ENCODE measurements at places on chromosomes 3 and 15. TPM values are rescaled to one million over a fixed set of nuclear protein-coding genes. Genes with fewer than 3 reads are reported as not detected.

GRCh38 chr3:129211345-129211744 lies 27.6 kb upstream of the CNBP start:
- no peak overlapping the region for H3K27ac ChIP-seq
- H3K4me3 ChIP-seq, result no peak overlapping the region
- H3K4me1 ChIP-seq, result no peaks in the 10 kb centered on the region
- H3K36me3 ChIP-seq, result no peaks in the 10 kb centered on the region

DNA sequence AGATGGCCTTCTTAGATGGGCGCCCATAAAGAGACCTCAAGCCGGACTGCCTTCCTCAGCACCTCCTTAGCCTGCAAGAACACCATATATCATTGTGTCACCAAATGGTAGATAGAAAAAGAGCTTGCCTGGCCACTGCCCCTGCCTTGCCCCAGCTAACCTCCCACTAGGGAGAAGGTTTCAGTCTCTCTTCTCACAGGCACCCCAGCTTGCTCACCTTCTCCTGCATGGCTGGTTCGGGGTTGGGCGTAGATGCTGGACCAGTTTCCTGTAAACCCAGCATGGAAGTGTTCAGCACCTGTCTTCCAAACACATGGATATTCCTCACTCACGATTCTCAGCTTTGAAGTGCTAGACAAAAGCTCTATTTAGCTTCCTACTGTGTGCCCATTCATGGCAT lies 3.3 kb upstream of the SLC22A14 start:
- H3K27me3 ChIP-seq, result no peaks in the 10 kb centered on the region
- DNase-seq, result no peak
- no peak overlapping the region for H3K4me3 ChIP-seq
- no peaks in the 10 kb centered on the region for H3K4me1 ChIP-seq
- H3K36me3 ChIP-seq, result no peaks in the 10 kb centered on the region

DNA sequence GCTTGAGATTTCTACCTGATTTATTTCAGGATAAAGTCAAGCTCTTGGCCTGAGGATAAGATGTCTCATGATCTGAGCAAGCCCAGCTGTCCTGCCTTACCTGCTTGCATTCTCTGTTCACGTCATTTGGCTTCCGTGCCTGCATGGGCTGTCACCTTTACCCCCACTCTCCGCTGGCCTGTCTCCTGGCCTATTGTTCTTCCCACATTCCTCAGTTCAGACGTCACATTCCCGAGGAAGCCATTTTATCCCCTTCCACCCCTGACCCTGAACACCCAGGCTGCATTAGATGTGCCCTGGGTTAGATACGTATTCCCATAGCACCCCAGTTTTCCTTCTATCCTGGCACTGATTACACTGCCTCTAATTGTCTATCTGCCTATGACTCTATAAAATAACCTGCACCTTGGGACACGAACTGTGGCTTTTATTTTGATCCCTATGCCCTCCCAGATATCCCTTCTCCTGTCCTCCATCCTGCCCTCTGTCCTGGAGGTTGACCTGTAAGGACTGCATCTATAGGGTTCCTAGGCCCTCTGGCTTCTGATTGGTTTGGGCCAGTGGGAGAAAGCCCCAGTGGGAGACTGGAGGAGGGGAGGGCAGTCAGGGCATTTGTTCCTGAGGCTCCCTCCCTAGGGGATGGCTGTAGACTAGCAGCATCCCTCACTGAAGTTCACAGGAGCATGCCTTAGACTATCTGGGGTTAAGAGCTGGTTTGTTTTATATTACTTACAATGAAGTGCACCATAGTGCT lies 19.2 kb upstream of the UBE2Q2 start:
- no peak overlapping the region for H3K27ac ChIP-seq
- peaks cover 10% of the 10 kb centered on the region for H3K4me1 ChIP-seq
- peaks cover 9% of the 10 kb centered on the region for H3K27me3 ChIP-seq

DNA sequence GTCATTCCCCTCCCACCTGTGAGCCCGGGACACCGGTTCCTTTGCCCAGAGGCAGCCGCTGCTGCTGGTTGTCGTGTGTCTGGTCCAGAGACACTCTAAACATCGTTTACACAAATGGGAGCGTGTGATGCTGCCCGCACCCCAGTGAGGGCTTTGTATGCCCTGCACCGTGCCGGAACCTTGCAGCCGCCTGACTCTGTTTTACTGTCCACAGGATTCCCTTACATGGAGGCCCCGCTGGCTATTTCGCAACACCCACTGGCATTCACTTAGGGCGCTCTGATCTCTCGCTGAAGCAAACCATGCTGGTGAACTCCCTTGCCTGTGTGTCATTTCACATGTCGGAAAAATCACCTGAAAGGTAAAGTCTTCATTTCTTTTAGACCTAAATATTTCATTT lies 100.8 kb upstream of the SLC6A6 start:
- no peak overlapping the region for H3K27ac ChIP-seq
- H3K27me3 ChIP-seq, result peaks cover 15% of the 10 kb centered on the region
- peaks cover 18% of the 10 kb centered on the region for H3K4me1 ChIP-seq
- H3K36me3 ChIP-seq, result no peaks in the 10 kb centered on the region

DNA sequence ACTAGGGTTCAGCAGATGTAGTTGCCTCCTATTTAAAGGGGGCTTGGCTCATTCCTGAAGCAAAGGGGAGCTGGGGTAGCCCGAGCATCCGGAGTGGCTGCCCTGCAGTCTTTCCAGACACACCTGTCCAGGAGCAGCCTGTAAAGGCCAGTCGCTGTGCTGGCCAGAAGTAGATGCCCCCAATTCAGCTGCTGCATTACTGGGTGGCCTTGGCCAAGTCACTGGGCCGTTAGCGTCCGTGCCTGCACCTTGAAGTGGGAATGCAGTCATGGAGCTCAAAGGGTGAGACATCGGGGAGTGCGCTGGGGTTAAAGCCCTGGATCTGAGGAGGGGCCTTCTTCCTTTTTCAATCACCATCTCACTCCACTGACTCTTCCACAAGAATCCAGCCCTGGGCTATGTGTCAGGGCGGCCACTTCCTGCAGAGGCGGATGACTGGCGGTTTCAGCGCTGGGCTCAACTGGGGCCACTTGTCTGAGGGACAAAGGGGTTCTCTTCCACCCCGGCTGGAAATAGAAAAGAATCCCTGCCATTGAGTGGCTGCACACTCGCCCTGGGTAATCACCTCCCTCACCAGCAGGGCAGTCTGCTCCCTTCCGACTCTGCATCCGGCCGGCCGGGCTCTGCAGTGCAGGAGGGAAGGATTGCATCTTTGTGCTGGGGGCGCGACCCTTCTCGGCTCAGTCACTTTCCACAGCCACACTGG lies 11.8 kb downstream of the ALDH1A3 start:
- no peaks in the 10 kb centered on the region for H3K4me1 ChIP-seq
- H3K27me3 ChIP-seq, result peaks cover 39% of the 10 kb centered on the region
- H3K27ac ChIP-seq, result no peak overlapping the region
- no peaks in the 10 kb centered on the region for H3K36me3 ChIP-seq
- no peak overlapping the region for H3K4me3 ChIP-seq

- DNase-seq, result peak; percentile 57
- H3K27ac ChIP-seq, result no peak overlapping the region
- no peaks in the 10 kb centered on the region for H3K36me3 ChIP-seq
- no peak overlapping the region for H3K4me3 ChIP-seq
- H3K4me1 ChIP-seq, result peaks cover 7% of the 10 kb centered on the region
- H3K27me3 ChIP-seq, result peaks cover 27% of the 10 kb centered on the region
Observed at GRCh38 chr15:77966540-77967234, 110.8 kb downstream of the TBC1D2B start.

DNA sequence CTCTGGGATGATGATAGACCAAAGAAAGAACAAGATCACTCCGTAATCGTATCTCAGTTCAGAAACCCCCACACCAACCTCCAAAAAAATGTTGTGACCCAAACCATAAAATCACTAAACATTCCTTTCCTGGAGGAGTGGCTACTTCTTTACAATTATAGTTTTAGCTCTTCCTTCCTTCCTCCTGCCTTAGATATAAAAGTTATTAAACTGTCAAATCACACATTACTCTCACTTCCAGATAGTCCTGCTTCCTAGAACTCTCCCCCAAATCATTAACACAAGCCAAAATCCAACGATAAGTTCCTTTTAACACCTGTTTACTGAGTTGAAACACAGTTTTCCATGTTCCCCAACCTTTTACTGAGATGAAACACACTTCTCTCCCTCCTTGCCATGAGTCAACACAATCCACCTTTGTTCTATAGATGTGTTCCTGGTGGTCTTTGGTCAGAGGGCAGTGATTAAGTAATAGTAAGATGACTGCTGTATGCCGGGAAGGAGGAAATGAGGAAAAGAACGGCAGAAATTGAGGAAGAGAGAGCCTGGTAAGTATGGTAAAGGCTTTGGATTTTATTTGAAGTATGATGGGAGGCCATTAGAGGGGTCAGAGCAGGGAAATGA lies 8.3 kb upstream of the CRYGS start:
- DNase-seq, result no peak
- H3K4me3 ChIP-seq, result no peak overlapping the region
- no peaks in the 10 kb centered on the region for H3K4me1 ChIP-seq
- H3K27ac ChIP-seq, result no peak overlapping the region
- H3K27me3 ChIP-seq, result no peaks in the 10 kb centered on the region

- peak overlapping the region; percentile 76 for H3K27ac ChIP-seq
- peaks cover 47% of the 10 kb centered on the region for H3K4me1 ChIP-seq
- H3K4me3 ChIP-seq, result no peak overlapping the region
- H3K27me3 ChIP-seq, result no peaks in the 10 kb centered on the region
- H3K36me3 ChIP-seq, result peaks cover 15% of the 10 kb centered on the region
Observed at GRCh38 chr3:106172101-106172500, 303.3 kb upstream of the CBLB start.

GRCh38 chr3:9247361-9247940 lies 2.0 kb downstream of the SRGAP3 start:
- peaks cover 32% of the 10 kb centered on the region for H3K4me1 ChIP-seq
- H3K4me3 ChIP-seq, result peak overlapping the region; percentile 77
- DNase-seq, result no peak
- H3K27ac ChIP-seq, result no peak overlapping the region
- H3K36me3 ChIP-seq, result no peaks in the 10 kb centered on the region

GRCh38 chr3:184716622-184717398 lies 4.9 kb upstream of the MAGEF1 start:
- no peak overlapping the region for H3K4me3 ChIP-seq
- no peaks in the 10 kb centered on the region for H3K36me3 ChIP-seq
- H3K4me1 ChIP-seq, result peaks cover 10% of the 10 kb centered on the region
- peaks cover 26% of the 10 kb centered on the region for H3K27me3 ChIP-seq
- DNase-seq, result no peak
- no peak overlapping the region for H3K27ac ChIP-seq

GRCh38 chr3:141386126-141386488 lies 17.8 kb downstream of the ZBTB38 start:
- no peak for DNase-seq
- H3K27ac ChIP-seq, result peak overlapping the region; percentile 15
- peaks cover 12% of the 10 kb centered on the region for H3K27me3 ChIP-seq

DNA sequence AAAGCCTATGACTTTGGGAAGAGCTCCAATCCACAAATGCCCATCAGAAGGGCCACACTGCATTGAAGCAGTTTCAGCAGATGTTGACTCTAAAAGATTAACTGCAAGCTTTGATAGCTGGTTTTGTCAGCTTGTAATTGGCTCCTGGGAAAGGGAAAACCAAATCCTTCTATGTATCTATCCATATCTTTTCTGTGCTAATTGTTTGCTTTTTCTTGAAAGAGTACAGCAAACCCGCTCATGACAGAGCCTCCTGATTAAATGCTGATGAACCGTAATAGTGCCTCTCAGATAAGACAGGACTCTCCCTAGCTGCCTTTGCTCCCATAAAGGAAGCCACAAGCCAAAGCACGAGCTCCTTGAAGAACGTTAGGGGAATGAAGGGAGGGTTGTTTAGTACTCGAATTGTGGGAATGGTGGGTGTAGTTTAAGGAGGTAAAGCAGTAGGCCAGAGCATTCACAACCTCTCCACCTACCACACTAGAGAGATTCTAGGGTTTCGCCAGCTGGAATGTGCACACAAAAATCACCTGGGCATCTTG lies 33.6 kb upstream of the LRIG1 start:
- H3K4me3 ChIP-seq, result no peak overlapping the region
- no peaks in the 10 kb centered on the region for H3K4me1 ChIP-seq
- H3K27ac ChIP-seq, result no peak overlapping the region
- no peaks in the 10 kb centered on the region for H3K27me3 ChIP-seq
- DNase-seq, result no peak
- H3K36me3 ChIP-seq, result no peaks in the 10 kb centered on the region

DNA sequence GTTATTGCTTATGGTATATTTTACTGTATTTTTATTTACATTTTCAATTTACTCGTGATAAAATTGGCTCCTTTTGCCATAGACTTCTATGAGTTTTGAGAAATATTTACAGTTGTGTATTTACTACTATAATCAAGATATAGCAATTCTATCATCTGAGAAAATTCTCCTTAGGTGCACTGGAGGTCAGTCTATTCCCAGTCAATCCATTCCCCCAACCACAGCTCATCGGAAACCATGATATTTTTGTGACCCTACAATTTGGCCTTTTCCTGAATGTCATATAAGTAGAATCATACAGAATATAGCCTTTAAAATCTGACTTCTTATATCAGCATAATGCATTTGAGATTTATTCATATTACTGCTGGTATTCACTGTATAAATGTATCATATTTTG lies 114.7 kb upstream of the LRTM1 start:
- H3K27ac ChIP-seq, result no peak overlapping the region
- H3K4me3 ChIP-seq, result no peak overlapping the region
- no peaks in the 10 kb centered on the region for H3K27me3 ChIP-seq
- no peaks in the 10 kb centered on the region for H3K4me1 ChIP-seq
- no peaks in the 10 kb centered on the region for H3K36me3 ChIP-seq
- DNase-seq, result no peak

DNA sequence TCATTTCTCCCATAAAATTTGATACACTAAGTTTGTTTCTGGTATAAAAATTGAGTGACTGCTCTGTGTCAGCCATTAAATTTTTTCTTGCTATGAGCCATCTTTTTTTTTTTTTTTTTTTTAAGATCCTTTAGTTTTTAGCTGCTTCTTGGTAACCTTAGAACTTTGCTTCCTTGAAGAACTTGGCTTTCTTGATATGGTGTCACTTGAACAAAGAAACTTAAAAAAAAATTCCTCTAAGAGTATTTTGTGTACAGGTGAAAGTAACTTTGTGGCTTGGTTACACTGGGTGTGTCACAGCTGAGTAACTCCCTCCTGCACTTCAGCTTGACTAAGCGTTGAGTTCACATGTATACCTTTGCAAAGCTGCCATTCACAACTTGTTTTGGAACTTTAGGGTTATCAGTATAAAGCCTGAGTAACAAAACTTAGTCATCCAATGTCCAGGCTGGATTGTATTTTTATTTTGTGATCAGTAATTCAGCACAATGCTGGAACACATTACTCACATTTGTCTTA lies 6.5 kb downstream of the CHD2 start:
- no peaks in the 10 kb centered on the region for H3K27me3 ChIP-seq
- DNase-seq, result peak; percentile 72
- H3K4me1 ChIP-seq, result peaks cover 74% of the 10 kb centered on the region

- H3K27me3 ChIP-seq, result no peaks in the 10 kb centered on the region
- H3K36me3 ChIP-seq, result no peaks in the 10 kb centered on the region
- DNase-seq, result no peak
Observed at GRCh38 chr3:65666448-65667091, 372.1 kb downstream of the MAGI1 start.

- no peaks in the 10 kb centered on the region for H3K36me3 ChIP-seq
- H3K4me3 ChIP-seq, result no peak overlapping the region
- peaks cover 23% of the 10 kb centered on the region for H3K27me3 ChIP-seq
- H3K27ac ChIP-seq, result no peak overlapping the region
Observed at GRCh38 chr3:124601190-124601589, 129.1 kb upstream of the UMPS start.

The IL5RA gene
- not detected for total RNA-seq

The CYP1A2 gene
- not detected for total RNA-seq

The SNTN gene
- not detected for total RNA-seq

The ARRDC4 gene
- 0.52 TPM for total RNA-seq

The TAGLN3 gene
- total RNA-seq, result 0.47 TPM

The TNFAIP8L3 gene
- total RNA-seq, result not detected

The GPR176 gene
- not detected for total RNA-seq

The ALPK3 gene
- total RNA-seq, result 0.15 TPM

The LARP6 gene
- total RNA-seq, result not detected

The ADIPOQ gene
- total RNA-seq, result not detected

The COL7A1 gene
- 0.52 TPM for total RNA-seq
